ENCODE measurements at places on chromosomes 16 and 17.

DNA sequence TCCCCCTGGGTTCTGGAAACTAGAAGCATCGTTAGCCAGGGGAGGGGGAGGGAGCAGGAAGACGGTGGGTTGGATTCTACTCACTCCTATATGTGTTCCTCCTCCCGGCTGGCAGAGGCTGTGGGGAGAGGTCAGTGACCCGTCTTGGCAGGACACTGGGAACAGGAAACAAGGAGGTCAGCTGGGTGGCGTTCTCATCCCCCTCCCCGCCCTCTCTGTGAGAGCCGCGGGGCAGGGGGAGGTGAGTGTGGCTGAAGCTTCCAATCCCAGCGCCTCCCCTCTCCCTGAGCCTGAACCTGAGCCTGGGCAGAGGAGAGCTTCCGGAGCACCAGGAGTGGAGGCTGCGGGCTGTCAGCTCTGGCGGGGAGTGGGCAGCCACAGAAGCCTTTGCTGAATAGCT lies 12.5 kb downstream of the GPRC5C start:
- no peak overlapping the region for H3K4me3 ChIP-seq
- peaks cover 8% of the 10 kb centered on the region for H3K4me1 ChIP-seq
- H3K36me3 ChIP-seq: peaks cover 10% of the 10 kb centered on the region
- no peak overlapping the region for H3K27ac ChIP-seq
- DNase-seq: no peak

GRCh38 chr17:82922646-82923045 lies 82.8 kb upstream of the ZNF750 start:
- no peaks in the 10 kb centered on the region for H3K4me1 ChIP-seq
- H3K27ac ChIP-seq: peak overlapping the region; percentile 26
- peaks cover 10% of the 10 kb centered on the region for H3K36me3 ChIP-seq
- no peaks in the 10 kb centered on the region for H3K27me3 ChIP-seq
- no peak overlapping the region for H3K4me3 ChIP-seq

DNA sequence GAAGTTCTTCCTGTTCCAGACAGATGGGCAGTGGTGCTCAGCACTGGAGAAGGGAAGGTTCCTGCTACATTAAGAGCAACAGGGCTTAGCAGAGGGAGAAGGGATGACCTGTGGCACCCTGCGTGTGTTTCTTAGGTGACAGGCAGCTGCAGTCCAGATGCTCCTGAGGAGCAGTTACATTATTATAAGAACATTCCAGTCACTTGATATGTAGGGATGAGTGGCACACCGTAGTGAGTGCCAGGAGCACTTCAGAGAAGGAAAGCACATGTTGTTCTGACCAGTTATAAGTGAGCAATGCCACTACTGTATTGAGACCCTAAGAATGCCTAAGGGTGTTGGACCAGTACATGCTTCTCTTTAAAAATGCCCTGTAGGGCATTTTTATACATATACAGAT lies 39.9 kb upstream of the MRC2 start:
- peaks cover 36% of the 10 kb centered on the region for H3K36me3 ChIP-seq
- H3K4me1 ChIP-seq: no peaks in the 10 kb centered on the region
- no peak for DNase-seq
- no peak overlapping the region for H3K4me3 ChIP-seq
- no peak overlapping the region for H3K27ac ChIP-seq

DNA sequence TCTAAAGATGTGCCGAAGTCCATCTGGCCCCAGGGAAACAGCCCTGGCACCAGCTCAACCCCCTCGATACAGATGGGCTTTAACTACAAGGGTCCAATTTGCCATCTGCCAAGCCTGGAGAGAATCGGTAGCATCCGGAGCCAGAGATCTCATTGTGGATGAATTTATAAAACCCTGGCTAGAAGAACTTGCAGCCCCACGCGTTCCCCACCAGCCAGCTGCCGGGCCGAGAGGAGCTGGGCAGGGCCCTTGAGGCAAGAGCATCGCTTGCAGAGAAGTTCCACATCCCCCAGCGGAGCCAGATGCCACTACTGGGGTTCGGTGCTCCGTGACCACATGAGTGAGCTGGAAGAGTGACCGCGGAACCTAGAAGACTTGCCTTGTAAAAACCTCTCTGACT lies 65.3 kb upstream of the NOL11 start:
- no peaks in the 10 kb centered on the region for H3K27me3 ChIP-seq
- H3K36me3 ChIP-seq: no peaks in the 10 kb centered on the region
- H3K4me1 ChIP-seq: peaks cover 4% of the 10 kb centered on the region
- no peak for DNase-seq
- H3K27ac ChIP-seq: no peak overlapping the region

- H3K27me3 ChIP-seq: peaks cover 4% of the 10 kb centered on the region
- no peak overlapping the region for H3K27ac ChIP-seq
- no peak overlapping the region for H3K4me3 ChIP-seq
- H3K4me1 ChIP-seq: peaks cover 13% of the 10 kb centered on the region
- no peaks in the 10 kb centered on the region for H3K36me3 ChIP-seq
Observed at GRCh38 chr16:82331974-82332750, 162.1 kb upstream of the MPHOSPH6 start.

DNA sequence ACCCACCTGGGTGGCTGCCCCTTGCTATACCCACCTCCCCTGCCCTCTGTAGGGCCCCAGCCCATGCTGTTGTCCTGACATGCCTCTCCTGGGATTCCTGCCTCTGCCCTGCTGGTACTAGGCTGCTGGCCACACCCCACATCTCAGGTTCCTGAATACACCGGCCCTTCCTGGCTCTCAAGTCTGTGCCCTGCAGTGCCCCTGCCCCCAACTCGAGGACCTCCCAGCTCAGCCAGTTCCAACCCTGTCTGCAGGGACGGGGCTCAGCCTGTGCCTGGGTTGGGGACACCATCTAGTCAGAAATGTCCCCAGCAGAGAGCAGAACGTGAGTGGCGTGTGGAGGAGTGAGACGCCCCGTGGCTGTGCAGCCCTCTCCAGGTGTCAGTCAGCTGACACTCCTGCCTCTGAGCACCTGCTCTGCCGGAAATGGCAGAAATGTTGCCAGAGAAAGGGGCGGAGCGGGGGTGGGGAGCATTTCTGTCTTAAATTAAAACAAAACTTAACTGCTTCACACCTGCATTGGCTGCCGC lies 28.7 kb downstream of the ACSF3 start:
- H3K27me3 ChIP-seq: no peaks in the 10 kb centered on the region
- H3K4me1 ChIP-seq: no peaks in the 10 kb centered on the region
- H3K27ac ChIP-seq: no peak overlapping the region
- peaks cover 7% of the 10 kb centered on the region for H3K36me3 ChIP-seq
- DNase-seq: no peak
- no peak overlapping the region for H3K4me3 ChIP-seq

GRCh38 chr16:15897121-15897780 lies 8.8 kb upstream of the CEP20 start:
- no peaks in the 10 kb centered on the region for H3K36me3 ChIP-seq
- H3K4me1 ChIP-seq: peaks cover 4% of the 10 kb centered on the region
- no peak overlapping the region for H3K27ac ChIP-seq
- DNase-seq: no peak
- H3K4me3 ChIP-seq: no peak overlapping the region
- H3K27me3 ChIP-seq: no peaks in the 10 kb centered on the region

DNA sequence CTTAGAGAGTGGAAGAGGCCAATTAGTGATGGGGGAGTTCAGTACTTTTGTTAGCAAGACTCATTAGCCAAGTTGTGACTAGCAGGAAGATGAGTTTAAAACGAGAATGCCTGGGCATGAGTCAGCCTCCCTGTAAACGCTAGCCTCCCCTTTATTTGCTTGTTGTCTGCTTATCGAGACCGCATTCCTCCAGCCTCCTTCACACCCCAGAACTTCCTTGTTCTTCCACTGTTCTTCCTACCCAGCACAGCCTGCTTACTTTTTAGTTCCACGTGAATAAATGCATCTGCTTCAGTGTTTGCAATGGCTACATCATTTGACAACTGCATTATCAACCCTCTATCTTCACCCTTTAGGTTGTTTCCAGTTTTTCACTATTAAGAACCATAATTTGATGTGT lies 20.2 kb upstream of the OR3A1 start:
- no peaks in the 10 kb centered on the region for H3K36me3 ChIP-seq
- H3K4me3 ChIP-seq: no peak overlapping the region
- H3K27me3 ChIP-seq: no peaks in the 10 kb centered on the region
- no peaks in the 10 kb centered on the region for H3K4me1 ChIP-seq
- no peak overlapping the region for H3K27ac ChIP-seq

DNA sequence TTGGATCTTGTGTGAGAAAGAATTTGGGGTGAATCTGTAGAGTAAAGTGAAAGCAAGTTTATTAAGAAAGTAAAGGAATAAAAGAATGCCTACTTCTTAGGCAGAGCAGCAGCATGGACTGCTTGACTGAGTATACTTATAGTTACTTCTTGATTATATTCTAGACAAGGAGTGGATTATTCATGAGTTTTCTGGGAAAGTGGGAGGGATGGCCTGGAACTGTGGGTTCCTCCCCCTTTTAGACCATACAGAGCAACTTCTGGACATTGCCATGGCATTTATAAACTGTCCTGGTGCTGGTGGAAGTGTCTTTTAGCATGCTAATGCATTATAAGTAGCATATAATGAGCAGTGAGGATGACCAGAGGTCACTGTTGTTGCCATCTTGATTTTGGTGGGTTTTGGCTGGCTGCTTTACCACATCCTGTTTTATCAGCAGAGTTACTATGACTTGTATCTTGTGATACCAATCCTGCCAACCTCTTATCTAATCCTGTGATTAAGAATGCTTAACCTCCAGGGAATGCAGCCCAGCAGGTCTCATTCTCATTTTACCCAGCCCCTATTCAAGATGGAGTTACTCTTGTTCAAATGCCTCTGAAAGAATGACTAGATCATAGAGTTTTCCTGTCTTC lies 58.7 kb downstream of the HSD17B2 start:
- no peak overlapping the region for H3K4me3 ChIP-seq
- no peak for DNase-seq
- H3K27ac ChIP-seq: no peak overlapping the region
- H3K4me1 ChIP-seq: no peaks in the 10 kb centered on the region
- H3K27me3 ChIP-seq: peaks cover 4% of the 10 kb centered on the region
- H3K36me3 ChIP-seq: no peaks in the 10 kb centered on the region

GRCh38 chr17:51128076-51128475 lies 7.4 kb upstream of the SPAG9 start:
- peaks cover 11% of the 10 kb centered on the region for H3K4me1 ChIP-seq
- H3K27me3 ChIP-seq: no peaks in the 10 kb centered on the region
- no peak for DNase-seq
- H3K27ac ChIP-seq: no peak overlapping the region
- no peak overlapping the region for H3K4me3 ChIP-seq
- no peaks in the 10 kb centered on the region for H3K36me3 ChIP-seq

- no peaks in the 10 kb centered on the region for H3K36me3 ChIP-seq
- peaks cover 11% of the 10 kb centered on the region for H3K4me1 ChIP-seq
- peaks cover 38% of the 10 kb centered on the region for H3K27me3 ChIP-seq
- peak overlapping the region; percentile 43 for H3K27ac ChIP-seq
Observed at GRCh38 chr17:10843811-10844210, 5.9 kb upstream of the PIRT start.

DNA sequence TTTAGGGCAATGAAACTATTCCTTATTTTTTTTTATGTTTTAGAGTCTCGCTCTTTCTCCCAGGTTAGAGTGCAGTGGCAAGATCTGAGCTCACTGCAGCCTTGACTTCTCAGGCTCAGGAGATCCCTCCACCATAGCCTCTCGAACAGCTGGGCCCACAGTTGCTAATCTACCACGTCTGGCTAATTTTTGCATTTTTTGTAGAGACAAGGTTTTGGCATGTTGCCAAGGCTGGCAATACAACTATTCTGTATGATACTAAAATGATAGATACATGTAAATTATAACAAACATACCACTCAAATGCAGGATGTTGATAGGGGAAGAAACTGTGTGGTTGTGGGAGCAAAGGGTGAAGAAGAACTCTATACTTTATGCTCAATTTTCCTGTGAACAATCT lies 401.3 kb downstream of the ZFHX3 start:
- no peak for DNase-seq
- H3K36me3 ChIP-seq: peaks cover 3% of the 10 kb centered on the region

DNA sequence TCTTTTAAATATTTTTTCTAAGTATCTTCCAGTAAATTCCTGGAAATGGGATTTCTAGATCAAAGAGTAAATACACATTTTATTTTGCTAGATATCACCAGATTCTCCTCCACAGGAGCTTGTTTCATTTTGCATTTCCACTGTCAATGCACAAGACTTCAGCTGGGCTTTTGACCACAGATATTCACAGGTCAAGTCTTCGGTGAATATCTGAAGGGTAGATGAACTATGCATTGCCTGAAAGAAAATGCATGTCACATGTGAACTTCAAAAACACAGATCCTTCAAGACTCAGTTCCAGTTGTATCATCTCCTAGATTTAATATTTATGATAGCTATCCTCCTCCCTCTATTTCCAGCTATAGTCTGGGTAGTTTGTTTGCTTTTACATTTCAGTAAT lies 963.6 kb upstream of the GOT2 start:
- DNase-seq: no peak
- peaks cover 8% of the 10 kb centered on the region for H3K4me1 ChIP-seq
- no peaks in the 10 kb centered on the region for H3K36me3 ChIP-seq
- no peak overlapping the region for H3K27ac ChIP-seq
- no peaks in the 10 kb centered on the region for H3K27me3 ChIP-seq
- no peak overlapping the region for H3K4me3 ChIP-seq

GRCh38 chr17:78241277-78242023 lies 10.0 kb downstream of the TMEM235 start:
- H3K27ac ChIP-seq: no peak overlapping the region
- DNase-seq: no peak

- DNase-seq: no peak
- H3K27me3 ChIP-seq: peaks cover 11% of the 10 kb centered on the region
- no peak overlapping the region for H3K27ac ChIP-seq
- no peak overlapping the region for H3K4me3 ChIP-seq
- H3K36me3 ChIP-seq: no peaks in the 10 kb centered on the region
- H3K4me1 ChIP-seq: no peaks in the 10 kb centered on the region
Observed at GRCh38 chr16:20613481-20614185, 37.5 kb upstream of the ACSM2B start.

GRCh38 chr16:19757026-19757425 lies 39.0 kb downstream of the IQCK start:
- H3K36me3 ChIP-seq: peaks cover 3% of the 10 kb centered on the region
- H3K27ac ChIP-seq: no peak overlapping the region
- no peak for DNase-seq
- H3K27me3 ChIP-seq: no peaks in the 10 kb centered on the region

Measured in type B pancreatic cell (in vitro differentiated cells).